ENCODE measurements at places on chromosomes 6 and 20.

GRCh38 chr6:11710311-11710761 is 68.3 kb downstream of the ADTRP start:
- DNase-seq: peak; percentile 59

DNA sequence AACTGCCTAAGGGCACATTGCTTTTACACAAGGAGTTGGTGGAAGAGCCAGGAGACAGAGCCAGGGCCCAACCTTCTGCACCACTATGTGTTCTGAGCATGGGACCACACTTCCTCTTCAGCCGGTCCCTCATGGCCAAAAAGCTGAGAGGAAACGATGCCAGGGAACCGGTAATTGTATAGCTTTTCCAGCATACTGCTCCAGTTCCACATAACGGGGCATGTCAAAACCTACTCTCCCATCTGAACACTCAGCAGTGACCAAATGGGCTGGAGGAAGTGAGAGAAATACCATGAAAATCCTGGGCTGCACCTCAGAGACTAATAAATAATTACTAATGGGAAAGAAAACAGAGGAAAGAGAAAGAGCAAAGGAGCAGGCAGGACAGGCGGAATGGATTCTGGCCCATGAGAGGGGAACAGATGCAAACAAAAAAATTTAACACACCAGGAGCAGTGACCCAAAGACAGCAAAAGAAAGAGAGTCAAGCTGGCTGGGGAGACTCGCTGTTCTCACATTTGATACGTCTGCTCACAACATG is 52.0 kb upstream of the BMP2 start:
- no peak for DNase-seq

- DNase-seq: no peak
Observed at GRCh38 chr20:58832457-58832856, 18.2 kb downstream of the GNAS-AS1 start.

GRCh38 chr6:20746024-20746423 is 211.8 kb downstream of the CDKAL1 start:
- no peak for DNase-seq

- no peak for DNase-seq
Observed at GRCh38 chr6:15877231-15877630, 214.4 kb upstream of the DTNBP1 start.

- DNase-seq: no peak
Observed at GRCh38 chr6:158505194-158505593, 54.7 kb upstream of the TMEM181 start.

GRCh38 chr6:137851669-137852068 is 15.4 kb upstream of the TNFAIP3 start:
- DNase-seq: no peak

DNA sequence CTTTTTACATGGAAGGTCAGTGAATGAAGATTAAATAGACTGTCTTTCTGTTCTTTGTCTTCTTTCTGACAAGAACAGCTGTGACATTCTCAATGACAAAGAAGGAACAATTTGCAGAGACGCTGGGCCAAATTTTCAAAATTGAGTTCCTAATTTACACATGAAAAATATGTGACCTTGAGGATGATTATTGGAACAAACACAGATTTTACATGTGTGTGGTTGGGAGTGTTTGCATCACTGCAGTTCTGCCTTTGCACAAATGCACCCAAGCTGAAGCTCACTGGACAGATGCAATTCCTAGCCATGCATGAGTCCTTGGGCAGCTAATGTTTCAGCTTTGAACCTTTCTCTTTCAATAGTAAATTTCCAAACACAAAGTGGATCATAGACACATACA is 350.8 kb downstream of the QKI start:
- no peak for DNase-seq

GRCh38 chr20:38987777-38988176 is 25.6 kb downstream of the DHX35 start:
- no peak for DNase-seq

GRCh38 chr6:167702241-167702827 is 124.4 kb upstream of the AFDN start:
- no peak for DNase-seq

- DNase-seq: no peak
Observed at GRCh38 chr20:2991532-2991931, 51.9 kb upstream of the GNRH2 start.

DNA sequence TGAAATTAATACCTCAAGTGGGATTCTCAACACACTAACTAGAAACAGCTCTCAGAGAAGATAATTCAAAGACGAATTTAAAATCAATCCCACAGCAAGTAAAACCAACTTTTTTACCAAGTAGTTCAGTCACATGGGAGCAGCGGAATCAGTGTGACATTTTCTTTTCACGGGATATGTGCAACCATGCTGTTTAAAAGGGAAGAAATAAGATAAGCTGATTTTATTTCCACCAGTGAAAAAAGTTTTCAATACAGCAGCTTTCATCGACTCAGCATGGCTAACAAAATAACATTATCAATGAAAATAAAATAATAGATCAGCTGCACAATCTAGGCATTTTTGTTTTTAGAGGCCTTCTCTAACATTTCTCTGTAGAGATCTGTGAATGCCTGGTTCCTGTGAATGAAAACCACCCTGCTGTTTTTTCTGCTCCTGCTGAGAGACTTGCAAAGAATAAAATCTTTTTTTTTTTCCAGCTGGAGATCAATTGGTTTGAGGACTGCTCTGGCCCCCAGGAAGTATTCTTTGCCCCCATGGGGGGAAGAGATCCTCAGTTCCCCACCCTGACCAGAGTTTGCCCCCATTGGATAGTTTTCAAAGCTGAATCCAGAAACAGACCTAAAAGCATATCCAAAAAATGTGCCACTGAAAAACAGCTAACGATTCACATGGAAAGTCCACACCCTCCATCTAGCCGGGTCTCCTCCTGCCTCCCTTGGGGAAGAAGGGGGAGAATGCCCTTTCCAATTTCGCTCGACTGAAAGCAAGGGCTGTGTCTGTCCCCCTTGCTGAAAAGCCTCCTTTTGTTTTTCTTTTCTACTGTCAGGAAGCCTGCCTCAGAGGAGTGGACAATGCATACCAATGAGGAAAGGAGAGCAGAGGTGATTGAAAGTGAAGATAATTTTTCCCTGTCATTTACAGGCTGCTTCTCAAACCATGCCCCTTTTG is 317.6 kb downstream of the PRKN start:
- no peak for DNase-seq

- DNase-seq: no peak
Observed at GRCh38 chr6:35967076-35967774, 46.3 kb upstream of the SRPK1 start.

- no peak for DNase-seq
Observed at GRCh38 chr6:168892031-168892430, 361.6 kb downstream of the THBS2 start.

DNA sequence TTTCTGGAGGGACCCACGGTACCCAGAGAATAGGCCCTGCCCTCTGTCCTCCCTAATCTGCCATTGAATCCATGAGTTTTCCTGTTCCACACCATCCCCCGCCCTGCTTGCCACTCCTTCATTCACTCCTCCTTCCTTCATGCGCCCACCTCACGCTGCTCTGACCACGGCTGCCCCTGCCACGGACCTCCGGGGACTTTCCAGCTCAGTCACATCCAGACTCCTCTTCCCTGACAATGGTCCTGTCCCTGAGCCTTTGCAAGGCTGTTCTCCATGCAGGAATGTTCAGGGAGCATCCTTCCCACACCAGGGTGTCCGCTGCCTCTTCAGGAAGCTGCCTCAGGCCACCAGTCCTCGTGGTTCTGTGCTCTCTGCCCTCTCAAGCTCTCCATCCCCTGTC is 25.9 kb downstream of the GLP1R start:
- DNase-seq: no peak

DNA sequence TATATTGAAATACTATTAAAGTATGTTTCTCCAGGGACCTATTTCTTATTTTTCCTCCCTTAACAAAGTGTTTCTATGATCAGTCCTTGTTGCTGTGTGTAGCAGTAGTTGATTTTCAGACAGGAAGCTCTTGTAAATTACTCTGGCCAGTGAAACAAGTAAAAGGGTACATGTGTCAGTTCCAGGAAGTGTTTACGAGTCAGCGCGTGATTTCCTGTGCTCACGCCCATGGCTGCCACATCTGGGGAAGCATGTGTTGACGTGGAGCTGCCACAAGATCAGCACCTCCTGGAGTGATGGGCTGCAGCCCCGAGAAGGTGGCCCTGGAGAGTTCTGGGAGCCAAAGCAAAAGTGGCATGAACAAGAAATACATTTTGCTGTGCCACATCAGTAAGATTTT is 38.6 kb upstream of the GGTLC1 start:
- DNase-seq: peak; percentile 56

DNA sequence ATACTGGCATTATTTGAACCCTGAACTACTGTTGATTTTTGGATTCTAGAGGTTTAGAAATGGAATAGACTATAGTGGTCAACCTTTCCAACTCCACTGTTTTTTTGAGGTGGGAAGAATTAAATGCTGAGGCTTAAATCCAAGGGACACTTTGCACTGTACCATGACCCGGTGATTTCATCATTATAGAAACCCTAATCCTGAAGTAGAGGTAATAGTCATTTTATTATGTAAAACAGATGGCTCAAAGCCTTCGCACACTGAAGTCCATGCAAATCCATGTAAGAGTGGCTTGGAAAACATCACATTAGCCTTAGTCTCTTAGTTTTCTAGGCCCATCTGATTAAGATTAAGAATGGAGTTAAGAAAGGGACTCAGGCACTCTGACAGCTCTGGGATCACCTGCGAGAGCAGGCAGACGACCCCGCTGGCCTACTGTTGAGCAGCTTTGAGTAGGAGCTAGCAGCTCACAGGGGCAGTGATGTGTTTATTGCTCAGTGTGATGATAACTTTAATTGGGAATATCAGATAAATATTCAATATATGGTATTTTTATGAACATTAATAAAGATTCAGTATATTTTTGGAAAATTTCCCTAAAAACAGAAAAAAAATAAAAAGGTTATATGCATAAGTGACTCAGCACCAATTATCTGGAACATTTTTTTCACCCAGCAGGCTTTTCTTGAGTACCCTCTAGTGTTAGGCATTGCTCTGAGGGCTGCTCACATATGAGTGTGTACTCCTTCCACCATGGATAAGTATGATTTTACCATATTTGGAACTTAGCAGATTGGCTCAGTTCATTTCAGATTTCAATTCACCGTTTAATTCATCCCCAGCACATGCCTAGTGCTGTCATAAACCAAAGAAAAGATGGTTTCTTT is 13.4 kb downstream of the SLX4IP start:
- no peak for DNase-seq

All from stimulated activated CD4-positive, alpha-beta T cell treated with anti-CD3 and anti-CD28 coated beads, Interleukin-12 subunit alpha, Interleukin-12 subunit beta, amount 100 ng/mL, for 48 hours (primary cell).